ENCODE measurements at places on chromosomes 5 and 9.

DNA sequence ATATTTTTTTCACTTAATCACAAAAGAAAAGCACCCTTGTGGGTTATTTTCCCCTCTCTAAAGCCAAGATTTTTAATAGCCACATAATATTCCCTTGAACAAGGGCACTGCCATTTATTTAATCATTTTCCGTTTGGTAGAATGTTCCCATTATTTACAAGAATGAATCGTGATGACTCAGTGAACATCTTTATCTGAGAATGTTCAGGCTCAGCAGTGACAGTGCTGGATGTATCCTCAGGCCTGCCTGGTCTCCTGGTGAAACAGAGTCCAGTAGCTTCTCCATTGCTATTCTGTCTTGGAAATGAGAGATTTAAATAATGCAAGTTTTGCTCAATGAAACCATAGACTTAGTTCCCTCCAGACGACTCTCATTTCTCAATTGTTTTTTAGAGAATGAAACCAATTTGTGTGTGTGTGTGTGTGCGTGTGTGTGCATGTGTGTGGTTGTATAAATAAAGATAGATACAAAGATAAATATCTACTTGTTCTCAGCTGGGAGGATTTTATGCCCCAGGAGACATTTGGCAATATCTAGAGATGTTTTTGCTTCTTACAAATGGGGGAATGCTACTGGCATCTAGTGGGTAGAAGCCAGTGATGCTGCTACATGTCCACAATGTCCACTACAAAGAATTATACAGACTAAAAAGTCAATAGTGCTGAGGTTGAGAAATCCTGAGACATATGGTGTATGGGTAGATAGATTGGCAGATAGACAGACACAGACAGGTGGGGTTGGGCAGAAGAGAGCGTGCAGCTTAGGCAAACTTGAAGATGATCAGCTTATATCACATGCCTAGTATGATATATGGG is 55.0 kb downstream of the PAPPA start:
- no peak for DNase-seq

DNA sequence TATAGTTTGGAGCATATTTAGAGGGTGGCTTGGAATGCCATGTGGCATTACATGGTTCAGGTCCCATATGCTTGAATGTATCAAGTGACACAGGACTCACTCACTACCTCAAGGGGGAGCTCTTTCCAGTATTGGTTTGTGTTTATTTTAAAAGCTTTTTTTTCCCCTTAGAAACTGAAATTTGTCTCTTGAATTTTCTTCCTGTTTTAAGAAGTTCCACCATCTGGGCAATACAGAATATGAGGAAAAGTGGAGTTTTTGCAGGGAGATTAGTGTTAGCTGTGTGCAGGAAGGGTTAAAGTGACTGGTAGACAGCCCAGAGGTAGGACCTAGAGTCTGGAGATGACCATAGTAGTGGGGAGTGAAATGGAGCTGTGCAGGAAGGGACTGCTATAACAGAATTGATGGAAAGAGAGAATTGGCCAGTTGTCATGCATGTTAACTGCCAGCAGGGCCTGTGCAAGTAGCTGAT is 36.6 kb downstream of the CTNNA1 start:
- DNase-seq = peak; percentile 54

- no peak for DNase-seq
Observed at GRCh38 chr5:74143721-74144330, 496.7 kb downstream of the ENC1 start.

GRCh38 chr5:44665101-44665701 is 143.5 kb upstream of the MRPS30 start:
- DNase-seq = no peak

DNA sequence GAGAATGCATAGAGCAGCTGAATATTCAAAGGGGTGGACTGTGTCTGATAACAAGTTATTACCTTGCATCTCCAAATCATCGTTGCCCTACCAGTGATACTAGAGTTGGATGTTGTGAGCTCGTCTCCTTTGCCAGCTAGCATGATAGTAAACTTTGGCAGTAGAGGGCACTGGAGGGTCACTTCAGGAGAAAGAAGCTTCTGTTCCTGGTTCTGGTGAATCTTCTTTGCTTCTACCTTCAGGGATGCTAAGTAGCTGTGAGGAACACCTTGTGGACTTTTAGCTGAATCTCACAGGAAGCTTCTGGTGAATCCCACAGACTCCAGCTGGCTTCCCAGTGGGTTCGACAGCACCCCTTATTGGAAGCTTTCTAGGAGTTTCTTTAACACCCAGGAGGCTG is 626.6 kb upstream of the SGCD start:
- DNase-seq = no peak

GRCh38 chr5:180785794-180786221 is 16.8 kb downstream of the MGAT1 start:
- DNase-seq = no peak

- DNase-seq = no peak
Observed at GRCh38 chr5:156800929-156801328, 49.2 kb upstream of the PPP1R2B start.

GRCh38 chr5:168807287-168807686 is 228.1 kb upstream of the PANK3 start:
- no peak for DNase-seq

- DNase-seq = no peak
Observed at GRCh38 chr5:112356178-112356956, 62.7 kb downstream of the EPB41L4A start.

DNA sequence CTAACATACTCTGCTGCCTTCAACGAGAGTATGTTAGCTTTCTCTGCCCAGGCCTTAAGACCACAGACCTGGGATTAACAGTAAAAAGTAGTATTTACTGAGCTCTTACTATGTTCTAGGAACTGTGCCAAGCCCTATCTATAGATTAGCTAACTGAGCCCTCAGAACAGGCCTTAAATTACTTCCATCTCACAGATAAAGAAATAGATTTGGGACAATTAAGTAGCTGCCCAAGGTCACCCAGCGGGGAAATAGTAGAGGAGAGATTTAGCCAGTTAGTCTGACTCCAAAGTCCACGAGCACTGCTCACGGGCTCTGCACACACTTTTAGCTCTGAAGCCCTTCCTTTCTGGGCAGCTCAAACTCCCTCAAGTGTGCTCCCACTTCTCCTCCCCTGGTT is 64.5 kb upstream of the EQTN start:
- DNase-seq = no peak

- DNase-seq = no peak
Observed at GRCh38 chr5:52950686-52951085, 38.5 kb upstream of the ITGA2 start.

- no peak for DNase-seq
Observed at GRCh38 chr9:133943781-133944745, 48.1 kb downstream of the VAV2 start.

GRCh38 chr9:122418016-122418415 is 47.2 kb downstream of the PTGS1 start:
- DNase-seq = no peak

DNA sequence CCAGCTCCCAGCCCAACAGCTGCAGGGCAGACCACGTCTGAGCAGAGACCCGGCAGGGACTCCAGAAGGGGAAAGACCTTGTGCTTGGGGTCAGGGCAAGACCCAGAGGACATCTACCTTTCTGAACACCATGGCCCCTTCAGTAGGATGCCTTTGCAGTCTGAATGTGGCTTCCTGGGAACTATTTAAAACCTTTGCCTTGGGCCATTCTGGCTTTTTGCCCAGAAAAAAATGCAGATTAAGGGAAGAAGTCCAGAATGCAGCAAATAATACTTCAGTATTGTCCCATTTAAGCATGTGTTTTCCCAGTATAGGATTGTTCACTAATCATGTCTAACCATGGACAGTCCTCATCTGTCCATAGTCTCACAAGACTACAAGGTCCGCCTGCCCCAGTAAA is 67.5 kb upstream of the ERCC6L2 start:
- DNase-seq = no peak

DNA sequence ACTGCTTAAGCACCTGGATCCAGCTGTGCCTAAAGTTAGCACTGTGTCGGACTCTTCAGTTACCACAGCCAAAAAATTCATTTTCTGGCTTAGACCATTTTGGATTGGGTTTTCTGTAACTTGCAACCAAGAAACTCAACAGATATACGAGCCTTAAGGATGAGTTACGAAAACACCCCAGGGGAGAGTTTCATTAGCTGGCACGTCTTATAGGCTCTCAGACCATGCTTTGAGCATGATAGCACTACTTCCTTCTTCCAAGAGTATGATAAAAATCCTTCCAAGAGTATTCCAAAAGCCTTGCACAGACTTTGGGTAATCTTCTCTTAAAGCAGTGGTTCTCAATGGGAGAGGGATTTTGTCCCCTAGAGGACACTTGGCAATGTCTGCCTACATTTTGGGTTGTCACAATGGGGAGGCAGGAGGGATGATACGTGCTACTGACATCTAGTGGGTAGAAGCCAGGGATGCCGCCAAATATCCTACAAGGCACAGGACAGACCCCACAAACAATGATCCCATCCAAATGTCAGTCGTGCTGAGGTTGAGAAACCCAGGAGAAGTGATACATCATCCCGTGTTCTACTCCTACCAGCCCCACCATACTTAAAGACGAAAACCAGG is 64.8 kb downstream of the SMIM23 start:
- DNase-seq = peak; percentile 39

DNA sequence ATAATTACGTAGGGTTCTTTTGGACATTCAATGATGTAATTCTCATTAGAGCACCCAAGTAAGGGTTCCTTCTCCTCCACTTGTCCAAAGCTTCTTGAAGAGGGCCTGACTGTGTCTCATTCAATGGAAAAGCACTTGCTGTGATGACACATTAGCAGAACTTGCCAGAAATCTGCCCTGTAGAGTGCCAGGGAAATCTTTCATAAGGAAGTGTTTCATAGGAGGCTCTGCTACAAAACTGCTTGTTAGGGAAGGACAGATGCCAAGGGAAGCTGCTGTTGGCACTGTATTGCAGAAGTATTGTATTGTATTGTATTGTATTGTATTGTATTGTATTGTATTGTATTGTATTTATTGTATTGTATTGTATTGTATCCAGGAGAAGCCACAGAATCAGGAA is 45.5 kb upstream of the MPDZ start:
- DNase-seq = no peak

GRCh38 chr5:176384366-176384930 is 4.0 kb downstream of the NOP16 start:
- DNase-seq = no peak

DNA sequence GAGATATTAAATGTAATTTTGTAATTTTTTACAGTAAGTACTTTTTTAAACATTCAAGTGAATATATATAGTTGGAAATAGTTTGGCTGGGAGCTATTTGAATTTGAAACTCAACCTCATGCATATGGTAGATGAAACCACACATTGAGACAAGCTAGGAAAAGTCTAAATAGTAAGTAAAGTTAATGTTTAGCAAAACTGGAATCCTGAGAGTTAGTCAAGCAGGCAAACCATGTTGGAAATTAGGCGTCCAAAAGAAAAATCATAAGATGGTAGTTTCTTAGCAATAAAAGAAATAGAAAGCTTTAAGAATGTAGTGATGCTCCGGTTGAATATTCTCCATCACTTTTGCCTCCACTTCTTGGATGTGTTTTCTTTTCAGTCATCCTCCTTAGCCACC is 657.1 kb upstream of the CDH10 start:
- DNase-seq = no peak

- no peak for DNase-seq
Observed at GRCh38 chr9:135224921-135225541, 137.6 kb downstream of the OLFM1 start.

DNA sequence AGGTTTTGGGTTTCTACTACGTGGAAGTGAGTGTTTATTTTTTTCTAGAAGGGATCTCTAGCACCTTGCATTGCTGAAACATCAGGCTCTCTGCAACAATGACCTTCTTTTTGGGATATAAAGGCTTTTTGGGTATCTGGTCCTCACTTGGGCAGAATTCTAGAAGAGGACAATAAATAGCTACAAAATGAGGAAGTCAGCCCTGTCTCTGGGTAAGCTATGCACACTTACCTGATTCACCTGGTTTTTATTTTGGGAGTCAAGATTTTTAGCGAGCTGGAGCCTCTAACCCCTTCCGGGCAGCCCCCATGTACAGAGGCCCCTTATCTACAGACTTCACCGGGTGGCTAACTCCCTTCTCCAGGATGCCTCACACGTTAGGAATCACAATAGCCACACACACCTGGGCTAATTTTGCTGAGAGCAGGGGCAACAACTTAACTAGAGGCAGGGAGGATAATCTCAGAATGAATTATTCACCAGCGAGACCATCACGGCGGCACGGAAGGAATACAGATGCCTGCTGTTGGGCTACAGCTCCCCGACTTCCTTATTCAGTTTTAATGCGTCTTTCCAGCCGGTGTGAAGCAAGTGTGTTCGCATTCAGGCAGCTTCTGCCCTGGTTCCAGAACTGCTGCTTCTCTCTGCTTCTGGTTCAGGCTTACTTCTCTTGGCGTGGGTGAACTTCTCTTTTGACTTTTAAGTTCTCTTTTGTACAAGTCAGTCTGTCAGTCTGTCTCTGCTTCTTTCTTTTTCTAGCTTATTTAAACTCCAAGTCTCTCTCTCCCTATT is 341.0 kb upstream of the PANK3 start:
- DNase-seq = no peak

GRCh38 chr5:39080597-39081204 is 6.5 kb upstream of the RICTOR start:
- DNase-seq = peak; percentile 63

- DNase-seq = no peak
Observed at GRCh38 chr9:2874001-2874750, 30.3 kb upstream of the PUM3 start.

GRCh38 chr9:76649894-76650293 is 114.3 kb upstream of the PCA3 start:
- DNase-seq = no peak

GRCh38 chr9:96859461-96860198 is 5.3 kb upstream of the ZNF782 start:
- DNase-seq = no peak

DNA sequence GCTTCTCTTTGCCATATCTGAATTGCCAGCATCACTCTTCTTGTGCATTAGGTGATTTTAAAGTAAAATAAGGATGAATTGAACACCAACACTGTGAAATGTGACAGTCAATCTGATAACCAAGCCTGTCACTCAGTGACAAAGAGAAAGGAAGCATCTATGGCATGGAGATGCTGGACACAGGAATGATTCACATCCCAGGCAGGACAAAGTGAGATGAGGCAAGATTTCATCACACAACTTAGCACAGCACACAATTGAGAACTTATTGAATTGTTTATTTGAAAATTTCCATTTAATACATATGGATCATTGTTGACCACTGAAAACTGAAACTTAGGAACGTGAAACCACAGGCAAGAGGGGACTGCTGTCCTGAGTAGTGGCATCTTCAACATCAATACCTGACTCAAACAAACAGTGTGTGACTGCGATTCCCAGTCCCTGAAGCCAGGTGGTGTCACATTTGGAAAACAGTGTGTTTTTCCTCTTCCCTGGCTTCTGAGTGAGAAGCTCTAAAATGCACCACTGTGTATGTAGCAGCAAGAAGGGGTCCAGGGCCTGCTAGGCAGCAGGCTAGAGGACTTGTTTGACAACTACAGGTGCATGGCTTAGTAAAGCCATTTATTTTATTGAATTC is 10.7 kb downstream of the GAPT start:
- no peak for DNase-seq

All from AML-193 (cell line).